ENCODE measurements at places on chromosomes 7 and 10.

DNA sequence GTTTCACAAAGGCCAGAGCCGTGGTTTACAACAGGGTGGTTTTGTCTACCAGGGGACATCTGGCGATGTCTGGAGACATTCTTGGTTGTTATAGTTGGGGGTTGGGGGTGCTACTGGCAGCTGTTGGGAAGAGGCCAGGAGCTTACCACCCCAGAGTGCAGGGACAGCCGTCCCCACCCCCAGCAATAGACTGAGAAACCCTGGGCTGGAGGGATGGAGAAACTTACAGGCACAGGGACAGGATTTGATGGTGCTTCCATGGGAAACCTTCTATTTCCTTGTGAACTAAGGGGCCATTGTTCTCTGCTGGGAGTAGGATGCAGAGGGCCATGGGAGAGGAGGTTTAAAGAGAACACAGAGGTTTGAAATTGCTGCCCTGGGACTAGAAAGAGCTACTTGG is 10.9 kb downstream of the ADCK2 start:
- DNase-seq: no peak

GRCh38 chr10:33329178-33329577 is 5.3 kb downstream of the NRP1 start:
- no peak for DNase-seq

DNA sequence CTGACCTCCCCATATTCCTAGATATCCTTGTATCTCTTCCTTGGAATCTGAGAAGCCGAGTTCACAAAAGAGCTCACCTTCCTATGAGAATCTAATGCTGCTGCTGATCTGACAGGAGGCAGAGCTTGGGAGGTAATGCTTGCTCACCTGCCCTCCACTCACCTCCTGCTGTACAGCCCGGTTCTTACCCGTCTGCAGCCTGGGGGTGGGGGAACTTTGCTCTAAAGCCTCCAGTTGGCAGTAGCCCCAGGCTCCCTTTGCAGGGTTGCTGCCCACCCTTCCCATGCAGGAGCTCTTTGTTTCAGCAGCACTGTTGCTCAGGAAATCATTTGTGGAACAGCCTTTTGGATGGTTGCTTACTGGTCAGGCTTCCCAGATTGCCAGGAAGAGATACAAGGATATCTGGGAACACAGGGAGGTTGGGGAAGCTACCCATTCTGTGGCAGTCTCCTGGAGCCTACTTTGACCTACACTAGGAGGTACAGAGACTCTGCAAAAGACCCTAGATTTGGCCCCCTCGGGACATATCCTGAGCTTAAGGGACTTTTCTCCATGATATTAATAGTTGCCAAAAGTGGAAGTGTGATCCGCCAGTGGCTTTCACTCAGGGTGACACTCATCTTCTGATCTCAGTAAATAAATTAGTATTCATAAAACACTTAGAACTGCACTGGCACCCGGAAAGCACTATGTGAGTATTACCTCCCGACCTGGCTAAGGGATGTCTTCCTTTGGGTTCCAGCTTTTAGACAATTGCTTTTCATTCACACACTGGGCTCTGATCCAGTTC is 363.7 kb upstream of the PODXL start:
- no peak for DNase-seq

- no peak for DNase-seq
These were observed 264.2 kb downstream of the GLI3 start for GRCh38 chr7:41972776-41973175.

DNA sequence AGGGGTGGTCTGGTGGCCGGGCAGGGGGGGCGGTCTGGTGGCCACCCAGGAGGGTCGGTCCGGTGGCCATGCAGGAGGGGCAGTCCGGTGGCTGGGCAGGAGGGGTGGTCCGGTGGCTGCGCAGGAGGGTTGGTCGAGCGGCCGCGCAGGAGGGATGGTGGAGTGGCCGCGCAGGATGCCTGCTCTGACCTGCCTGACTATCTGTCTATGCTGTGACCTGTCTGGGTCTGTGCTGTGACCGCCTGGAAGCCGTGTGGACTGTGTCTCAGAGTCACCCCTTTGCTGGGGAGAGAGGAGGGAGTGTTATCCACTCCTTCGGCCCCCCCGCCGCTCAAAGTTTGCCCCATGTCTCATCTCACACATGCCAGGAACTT is 113.2 kb downstream of the ACTR3B start:
- DNase-seq: no peak

GRCh38 chr7:76048668-76048988 is 722 bp downstream of the MDH2 start:
- DNase-seq: peak; percentile 45

DNA sequence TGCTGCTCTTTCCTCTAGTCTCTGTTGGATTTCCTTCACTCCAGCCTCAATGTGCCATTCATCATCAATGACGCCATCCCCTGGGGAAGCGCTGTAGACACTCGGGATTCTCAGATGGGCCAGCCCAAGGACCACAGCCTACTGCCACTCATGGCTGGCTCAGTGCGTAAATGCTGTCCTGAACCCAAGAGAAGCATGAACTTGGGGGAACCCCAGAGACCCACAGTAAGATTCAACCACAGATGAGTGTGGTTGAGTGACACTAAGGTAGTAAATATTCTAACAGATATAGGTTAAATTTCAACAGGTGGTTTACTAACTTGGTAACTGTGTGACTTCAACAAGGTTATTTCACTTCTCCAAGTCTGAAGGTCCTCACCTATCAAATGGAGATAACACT is 304.1 kb downstream of the GRM8 start:
- DNase-seq: no peak

GRCh38 chr7:67940400-67940799 is 943.8 kb downstream of the TYW1 start:
- no peak for DNase-seq

DNA sequence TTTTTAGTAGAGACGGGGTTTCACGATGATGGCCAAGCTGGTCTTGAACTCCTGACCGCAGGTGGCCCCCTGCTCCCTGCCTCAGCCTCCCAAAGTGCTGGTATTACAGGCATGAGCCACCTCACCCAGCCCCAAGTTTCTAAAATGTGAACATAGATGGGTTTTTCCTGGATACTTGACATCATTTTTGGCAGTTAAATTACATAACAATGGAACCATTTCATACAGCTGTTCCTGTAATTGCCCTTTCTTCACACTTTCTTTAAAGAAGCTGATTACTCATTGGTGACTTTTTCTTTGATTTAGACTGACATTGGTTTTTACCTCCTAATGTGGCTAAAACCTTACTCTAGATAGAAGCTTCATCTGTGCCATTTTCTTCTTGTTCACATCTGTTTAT is 5.9 kb downstream of the ZKSCAN1 start:
- no peak for DNase-seq

DNA sequence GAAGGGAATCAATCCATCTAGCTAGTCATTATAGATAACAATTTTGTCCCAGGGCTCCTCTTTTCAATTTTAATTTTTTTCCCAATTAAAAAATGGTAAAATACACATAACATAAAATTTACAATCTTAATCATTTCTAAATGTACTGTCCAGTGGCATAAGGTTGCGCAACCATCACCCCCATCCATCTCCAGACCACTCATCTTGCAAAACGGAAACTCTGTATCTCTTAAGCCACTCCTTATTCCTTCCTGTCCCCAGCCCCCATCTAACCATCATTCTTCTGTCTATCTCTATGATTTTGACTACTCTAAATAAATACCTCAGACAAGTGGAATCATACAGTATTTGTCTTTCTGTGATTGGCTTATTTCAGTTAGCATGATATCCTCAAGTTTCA is 46.1 kb upstream of the RAB18 start:
- DNase-seq: no peak

- peak; percentile 32 for DNase-seq
These were observed 26.2 kb downstream of the ABLIM1 start for GRCh38 chr10:114631666-114632417.

GRCh38 chr10:87966459-87966858 is 103.0 kb downstream of the PTEN start:
- no peak for DNase-seq

DNA sequence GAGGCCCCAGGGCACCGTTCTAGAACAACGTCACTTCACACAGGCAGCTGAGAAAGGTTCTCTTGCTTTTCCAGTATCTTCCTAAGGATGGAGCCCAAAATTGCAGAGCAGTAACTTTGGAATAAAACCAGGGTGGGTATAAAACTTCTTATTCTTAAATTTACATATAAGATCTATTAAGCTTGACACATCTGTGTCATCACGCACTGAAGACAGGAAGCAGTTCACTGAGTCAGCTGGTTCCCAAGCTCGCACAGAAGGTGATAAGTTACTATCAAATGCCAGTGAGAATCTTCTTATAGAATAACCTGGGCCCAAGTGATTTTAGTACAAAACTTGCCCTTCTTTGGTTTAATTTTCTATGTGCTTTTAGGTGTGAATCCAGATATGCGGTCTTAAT is 70.2 kb downstream of the RABGEF1 start:
- DNase-seq: no peak

GRCh38 chr7:54837761-54838160 is 78.8 kb upstream of the SEC61G start:
- DNase-seq: no peak

GRCh38 chr7:127845522-127846214 is 185.6 kb downstream of the LRRC4 start:
- DNase-seq: no peak

Data from GM12892 (cell line).